Adipose tissue (tissue), 3 donors: ENCODE measurements at places on chromosomes 13 and 19. TPM values are rescaled to one million over a fixed set of nuclear protein-coding genes. Genes with fewer than 3 reads are reported as not detected.

The RAP2A gene
- 6.4 TPM for polyA plus RNA-seq

The TMEM38A gene
- 0.90 TPM for polyA plus RNA-seq

The COX7A1 gene
- 132 TPM for polyA plus RNA-seq

The MBD3L2B gene
- polyA plus RNA-seq = not detected

The ICAM4 gene
- 2.5 TPM for polyA plus RNA-seq

The CFAP97D2 gene
- 5.1 TPM for polyA plus RNA-seq

The DNAJC15 gene
- 12.9 TPM for polyA plus RNA-seq

The CYP2A7 gene
- not detected for polyA plus RNA-seq

The ZNF534 gene
- not detected for polyA plus RNA-seq

The CAB39L gene
- polyA plus RNA-seq = 6.1 TPM

The LILRA1 gene
- 1.3 TPM for polyA plus RNA-seq

The DPF1 gene
- 0.05 TPM for polyA plus RNA-seq

The CKM gene
- 12.5 TPM for polyA plus RNA-seq

The DAND5 gene
- 0.11 TPM for polyA plus RNA-seq

The ZNF541 gene
- 0.45 TPM for polyA plus RNA-seq

The TMEM190 gene
- not detected for polyA plus RNA-seq

The SULT2B1 gene
- 0.90 TPM for polyA plus RNA-seq

The FAM124A gene
- polyA plus RNA-seq = 6.9 TPM

The CEACAM7 gene
- 0.22 TPM for polyA plus RNA-seq

The IFNL3 gene
- not detected for polyA plus RNA-seq

The RAB8A gene
- polyA plus RNA-seq = 31.9 TPM

The KCNN4 gene
- polyA plus RNA-seq = 3.4 TPM

The CD22 gene
- polyA plus RNA-seq = 2.1 TPM

The FAM83E gene
- 0.56 TPM for polyA plus RNA-seq

The BRCA2 gene
- 0.22 TPM for polyA plus RNA-seq

The TSPAN16 gene
- polyA plus RNA-seq = not detected

The CERS1 gene
- polyA plus RNA-seq = 1.0 TPM

The CEACAM16 gene
- polyA plus RNA-seq = 0.07 TPM

The RNF113B gene
- not detected for polyA plus RNA-seq

The CGB2 gene
- polyA plus RNA-seq = not detected

The PSG3 gene
- polyA plus RNA-seq = not detected

The DIRAS1 gene
- 2.2 TPM for polyA plus RNA-seq

The RGL3 gene
- 30.4 TPM for polyA plus RNA-seq

The RPS5 gene
- polyA plus RNA-seq = 1,642 TPM

The KLHL1 gene
- polyA plus RNA-seq = 0.05 TPM

The GSX1 gene
- polyA plus RNA-seq = not detected

The CDC42EP5 gene
- polyA plus RNA-seq = 17.1 TPM

The CD79A gene
- polyA plus RNA-seq = not detected

The ACP7 gene
- polyA plus RNA-seq = not detected

The PRKCG gene
- 0.05 TPM for polyA plus RNA-seq
